ENCODE measurements at places on chromosomes 2 and 18.

DNA sequence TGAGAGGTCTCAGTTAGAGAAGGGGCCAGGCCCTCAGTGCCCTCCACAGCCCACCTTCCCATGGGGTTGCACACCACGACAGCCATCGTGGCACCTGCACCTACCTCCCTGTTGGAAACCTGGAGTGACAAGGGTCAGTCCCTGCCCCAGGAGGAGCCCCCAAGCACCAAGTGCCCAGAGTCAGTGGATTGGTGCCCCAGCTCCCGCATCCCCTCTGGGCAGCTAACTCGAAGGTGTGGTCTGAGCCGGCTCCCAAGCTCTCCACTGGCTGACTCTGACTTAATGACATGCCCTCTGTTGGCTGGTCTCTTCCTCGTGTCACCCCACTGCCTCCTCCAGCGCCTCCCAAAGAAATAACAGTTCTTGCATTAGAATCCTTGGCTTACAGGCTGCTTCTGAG, 116.4 kb downstream of the NDUFA10 start:
- no peak for DNase-seq

DNA sequence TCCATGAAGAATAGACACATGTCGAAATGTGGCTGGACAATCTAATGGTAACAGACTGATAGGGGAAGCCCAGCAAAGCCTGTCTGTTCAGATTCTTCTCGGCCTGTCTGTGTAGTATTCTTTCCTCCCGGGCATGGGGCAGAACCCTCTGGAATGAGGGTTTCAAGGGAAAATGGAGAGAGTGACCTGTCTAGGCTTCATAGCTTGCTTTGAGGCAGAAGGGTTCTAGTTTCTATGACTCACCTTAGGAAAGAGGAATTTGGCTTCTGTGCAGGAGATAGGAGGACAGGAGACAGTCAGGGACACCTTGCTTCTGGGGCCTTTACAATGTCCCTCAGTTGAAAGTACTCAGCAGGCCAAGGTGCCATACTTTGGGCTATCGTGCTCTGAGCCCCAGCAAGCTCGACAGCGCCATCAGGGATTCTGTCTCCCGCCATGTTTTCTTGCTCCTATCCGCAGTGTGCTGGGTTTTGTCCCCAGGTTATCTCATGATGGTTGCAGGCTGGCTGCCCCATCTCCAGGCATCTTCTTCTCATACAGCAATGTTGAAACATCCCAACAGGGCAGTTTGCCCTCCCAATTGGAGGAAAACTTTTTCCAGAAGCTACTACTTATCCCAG, 74.7 kb upstream of the TLK1 start:
- DNase-seq = no peak

DNA sequence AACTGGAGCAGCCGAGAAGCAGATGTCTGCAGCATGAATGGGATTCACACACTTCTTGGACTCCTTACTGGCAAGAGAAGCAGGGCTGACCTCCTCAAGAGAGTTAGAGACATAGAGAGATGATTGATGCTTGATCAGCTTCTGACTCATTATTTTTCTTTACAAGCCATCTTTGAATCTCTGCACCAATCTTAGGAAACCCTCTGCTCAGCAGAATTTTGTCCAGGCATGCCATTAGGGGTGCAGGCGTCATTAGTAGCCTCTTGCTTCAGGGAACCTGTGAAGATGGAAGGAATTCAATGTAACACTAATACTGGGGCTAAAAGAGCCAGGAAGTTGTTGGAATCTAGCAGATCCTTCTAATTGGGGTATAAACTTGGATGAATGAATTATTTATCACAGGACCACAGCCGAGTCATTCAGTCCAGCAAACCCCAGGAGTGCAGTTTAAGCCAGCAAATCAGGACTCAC, 151.8 kb downstream of the MGAT5 start:
- no peak for DNase-seq

DNA sequence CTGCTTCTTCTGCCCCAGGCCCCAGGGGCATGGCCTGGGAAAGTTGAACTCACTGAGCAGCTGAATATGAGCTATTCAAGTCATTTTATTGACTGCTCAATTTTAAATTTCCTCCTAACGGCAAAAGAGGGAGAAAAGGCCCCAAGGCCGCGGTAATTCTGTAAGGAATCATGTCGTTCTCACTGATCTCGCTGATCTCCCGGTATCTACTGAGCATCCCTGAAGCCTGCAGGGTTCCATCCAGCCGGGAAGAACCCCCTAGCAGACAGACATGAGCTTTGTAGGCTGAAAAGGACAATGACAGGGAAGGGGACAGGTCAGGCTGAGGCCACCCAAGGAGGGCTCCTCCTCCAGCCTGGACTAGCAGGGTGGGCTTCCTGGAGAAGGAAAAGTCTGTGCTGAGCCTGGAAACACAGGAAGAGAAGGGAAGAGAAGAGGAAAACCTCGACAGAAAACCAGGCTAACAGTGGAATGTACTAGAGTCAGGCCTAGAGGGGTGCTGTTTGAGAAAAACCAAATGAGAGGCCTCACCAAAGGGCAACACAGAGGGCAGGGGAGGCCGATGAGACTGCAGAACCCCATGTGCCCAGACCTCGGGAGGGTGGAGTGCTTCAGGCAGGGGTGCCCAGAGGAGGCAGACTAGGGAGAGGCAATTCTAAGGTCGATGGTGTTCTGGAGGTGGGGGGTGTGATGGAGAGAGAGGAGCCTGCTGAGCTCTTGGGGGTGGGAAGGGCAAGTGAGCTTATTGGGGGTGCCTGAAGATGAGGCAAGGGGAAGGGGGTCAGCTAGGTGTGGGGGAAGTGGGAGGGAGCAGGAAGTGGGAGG, 2.9 kb upstream of the NPPC start:
- DNase-seq = no peak

- no peak for DNase-seq
These were observed 52.9 kb downstream of the RNU4ATAC start for GRCh38 chr2:121583555-121583954.

DNA sequence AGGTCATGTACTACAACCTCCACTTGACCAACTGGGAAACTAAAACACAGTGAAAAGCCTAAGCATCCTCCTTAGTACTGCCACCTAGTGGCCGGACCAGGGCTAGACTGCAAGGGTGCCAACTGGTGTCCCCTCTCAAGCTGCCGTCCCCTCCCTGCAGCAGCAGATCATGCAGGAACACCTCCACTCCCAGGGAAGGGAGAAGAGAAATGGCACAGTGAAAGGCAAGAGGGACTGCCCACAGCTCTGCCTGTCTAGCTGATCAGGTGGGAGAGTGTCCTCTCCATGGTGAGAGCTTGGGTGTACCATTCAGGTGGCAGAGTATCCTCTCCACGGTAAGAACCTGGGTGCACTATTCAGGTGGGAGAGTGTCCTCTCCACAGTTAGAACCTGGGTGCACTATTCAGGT, 78.1 kb downstream of the AAK1 start:
- DNase-seq = no peak

- no peak for DNase-seq
These were observed 837 bp downstream of the NHEJ1 start for GRCh38 chr2:219159771-219160185.

DNA sequence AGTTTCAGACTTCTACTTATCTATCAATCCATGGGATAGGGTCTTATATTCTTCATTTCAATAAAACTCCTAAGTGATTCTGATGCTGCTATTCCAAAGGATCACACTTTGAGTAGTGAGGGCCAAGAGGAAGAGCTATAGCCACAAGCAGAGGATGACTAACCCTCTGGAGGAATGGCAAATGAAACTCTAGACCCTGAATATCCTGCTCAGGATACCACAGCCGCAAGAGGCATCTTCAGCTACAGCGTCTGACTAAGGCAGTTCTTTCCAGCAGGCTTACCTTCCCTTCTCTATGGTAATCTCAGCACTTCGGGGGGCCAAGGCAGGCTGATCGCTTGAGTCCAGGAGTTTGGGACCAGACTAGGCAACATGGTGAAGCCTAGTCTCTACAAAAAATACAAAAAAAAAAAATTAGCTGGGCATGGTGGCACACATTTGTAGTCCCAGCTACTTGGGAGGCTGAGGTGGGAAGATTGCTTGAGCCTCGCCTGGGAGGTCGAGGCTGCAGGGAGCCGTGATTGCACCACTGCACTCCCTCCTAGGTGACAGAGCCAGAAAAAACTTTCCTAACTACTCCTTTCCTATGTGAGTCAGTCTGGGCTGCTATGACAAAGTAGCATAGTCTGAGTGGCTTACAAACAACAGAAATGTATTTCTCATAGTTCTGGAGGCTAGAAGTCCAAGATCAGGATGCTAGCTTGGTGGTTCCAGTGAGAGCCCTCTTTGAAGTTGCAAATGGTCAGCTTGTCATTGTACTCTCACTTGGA, 371.9 kb downstream of the IRS1 start:
- DNase-seq = no peak

DNA sequence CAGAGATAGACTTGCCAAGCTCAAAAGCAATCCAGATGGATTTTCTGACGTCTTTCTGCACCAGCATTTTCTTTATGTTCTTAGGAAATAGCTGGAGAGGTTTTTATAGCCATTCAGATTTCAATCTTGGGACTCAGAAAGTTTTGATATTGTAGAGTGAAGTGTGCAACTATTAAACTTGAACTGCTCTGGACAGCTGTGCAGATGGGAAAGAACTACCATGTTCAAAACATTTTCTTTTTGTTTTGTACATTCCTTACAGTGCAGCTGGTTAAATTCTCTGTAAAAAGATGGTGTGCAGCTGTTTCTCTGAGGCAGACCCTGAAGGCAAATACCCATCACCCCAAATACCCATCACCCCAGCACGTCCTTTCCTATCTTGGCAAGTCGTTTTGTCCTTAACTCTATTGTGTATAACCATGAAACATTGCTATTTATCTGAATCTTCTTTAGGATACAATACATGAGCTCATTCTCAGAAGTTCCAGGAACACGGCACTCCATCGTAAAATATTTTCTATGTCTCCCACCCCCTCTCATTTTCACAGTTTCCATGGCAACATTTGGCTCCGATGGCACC, 38.8 kb downstream of the AQP4 start:
- DNase-seq = no peak

DNA sequence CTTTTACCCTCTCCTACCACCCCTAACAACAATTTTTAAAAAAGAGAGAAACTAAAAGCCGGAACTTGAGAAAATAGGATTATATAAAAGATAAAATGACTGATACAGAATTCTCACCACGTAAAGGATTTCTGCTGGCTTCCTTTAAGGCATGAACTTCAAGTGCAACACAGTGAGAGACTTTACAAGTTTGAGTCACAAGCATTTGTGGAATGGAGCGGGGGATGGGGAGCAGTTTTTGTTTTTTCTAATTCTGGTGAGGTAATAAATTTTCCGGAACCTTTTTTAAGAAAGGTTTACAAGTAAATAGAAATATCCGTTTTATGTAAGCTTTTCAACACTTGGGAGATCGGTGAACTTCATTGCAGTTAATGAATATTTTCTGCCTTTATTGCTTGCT, 1.8 kb upstream of the CDH2 start:
- no peak for DNase-seq

DNA sequence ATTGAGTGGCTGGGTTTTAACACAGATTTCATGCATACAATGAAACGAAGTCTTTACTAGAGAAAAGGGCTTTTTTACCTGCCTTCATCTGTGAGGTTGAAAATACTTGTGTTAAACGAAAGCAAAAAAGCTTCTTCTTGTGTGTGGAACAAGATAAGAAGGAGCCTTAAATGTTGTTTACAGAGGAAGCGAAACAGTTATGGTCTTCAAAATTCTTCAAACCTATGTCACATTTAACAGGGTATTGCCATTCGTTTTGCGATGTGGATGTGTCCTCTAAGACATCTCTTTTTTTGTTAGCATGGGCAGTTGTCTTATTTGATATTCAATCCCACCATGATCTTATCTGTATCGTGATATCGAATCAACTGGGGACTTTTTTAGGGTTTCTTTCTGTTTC, 532.6 kb downstream of the TMEM182 start:
- no peak for DNase-seq

- DNase-seq = no peak
These were observed 124.8 kb downstream of the PTH2R start for GRCh38 chr2:208531361-208531760.

DNA sequence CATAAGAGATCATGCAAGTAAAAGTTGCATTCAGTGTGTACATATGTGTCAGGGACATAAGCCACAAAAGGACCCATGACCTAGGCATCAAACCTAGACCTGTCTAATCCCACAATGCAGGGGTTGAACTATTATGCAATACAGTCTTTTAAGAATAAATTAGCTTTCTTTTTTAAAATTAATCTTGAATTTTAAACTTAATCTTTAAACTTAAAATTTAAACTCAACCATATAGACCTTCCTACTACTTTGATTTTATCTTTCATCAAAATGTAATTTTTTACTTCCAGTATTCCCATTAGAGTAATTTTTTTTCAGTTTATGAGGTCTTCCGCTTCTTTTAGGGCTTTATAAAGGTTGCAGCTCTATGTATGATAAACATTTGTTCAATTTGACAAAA, 702.9 kb downstream of the SUCLG1 start:
- DNase-seq = no peak

- no peak for DNase-seq
These were observed 308.5 kb downstream of the IRS1 start for GRCh38 chr2:226491112-226491511.

- DNase-seq = no peak
These were observed 30.1 kb downstream of the UXS1 start for GRCh38 chr2:106163948-106164545.

DNA sequence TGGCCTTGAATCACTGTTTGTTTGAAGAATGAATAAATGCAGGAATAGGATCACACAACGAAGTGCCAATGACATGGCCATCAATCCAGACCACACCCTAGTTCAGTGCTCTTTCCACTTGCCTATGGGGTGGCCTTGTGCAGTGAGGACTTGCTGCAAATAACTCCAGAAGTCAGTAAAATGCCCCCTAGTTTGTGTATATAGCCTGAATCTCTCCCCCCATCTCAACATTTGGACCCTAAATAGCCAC, 299 bp downstream of the FABP1 start:
- no peak for DNase-seq

- DNase-seq = no peak
These were observed 155.3 kb downstream of the RAD51AP2 start for GRCh38 chr2:17362956-17363355.

GRCh38 chr2:85179541-85179940, 46.3 kb downstream of the TCF7L1 start:
- no peak for DNase-seq

GRCh38 chr2:137836671-137837070, 127.6 kb upstream of the HNMT start:
- DNase-seq = no peak

GRCh38 chr2:218648088-218648786, 11.2 kb downstream of the ZNF142 start:
- DNase-seq = no peak

GRCh38 chr2:71927757-71928715, 219.6 kb downstream of the CYP26B1 start:
- DNase-seq = no peak

Measured in renal cortex interstitium (tissue), 15 donors.